ENCODE measurements at places on chromosomes 6 and 20.

DNA sequence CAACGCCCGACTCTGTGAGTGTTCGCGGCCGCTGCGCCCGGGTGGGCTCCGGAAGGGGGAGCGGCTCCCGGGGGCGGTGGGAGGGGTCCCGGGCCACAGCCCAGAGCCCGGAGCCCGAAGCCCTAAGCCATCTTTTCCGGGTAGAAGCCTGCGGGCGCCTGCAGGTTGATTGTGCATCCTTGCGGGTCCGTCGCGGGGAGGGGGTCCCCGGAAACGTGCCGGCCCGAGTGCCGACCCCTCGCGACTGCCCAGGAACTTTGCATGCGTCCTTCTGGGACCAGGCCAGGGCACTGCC lies 413 bp downstream of the PTPRA start:
- DNase-seq = no peak

- no peak for DNase-seq
Observed at GRCh38 chr6:126170433-126170832, 169.5 kb upstream of the CENPW start.

DNA sequence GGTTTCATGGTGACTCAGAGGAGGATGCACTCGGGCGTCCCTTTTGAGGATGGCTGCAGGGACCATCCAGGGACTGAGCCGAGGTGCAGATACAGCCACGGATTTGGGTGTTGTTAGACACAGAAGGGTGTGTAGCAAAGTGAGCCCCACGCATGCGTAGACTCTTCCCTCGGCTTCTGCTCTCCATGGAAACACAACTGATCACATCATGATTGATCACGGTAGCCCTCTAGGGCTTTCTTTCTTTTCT lies 606 bp upstream of the ULBP1 start:
- DNase-seq = no peak

GRCh38 chr20:58605292-58606065 lies 45.6 kb upstream of the STX16 start:
- no peak for DNase-seq

GRCh38 chr20:63060057-63060991 lies 53.6 kb upstream of the BHLHE23 start:
- no peak for DNase-seq

DNA sequence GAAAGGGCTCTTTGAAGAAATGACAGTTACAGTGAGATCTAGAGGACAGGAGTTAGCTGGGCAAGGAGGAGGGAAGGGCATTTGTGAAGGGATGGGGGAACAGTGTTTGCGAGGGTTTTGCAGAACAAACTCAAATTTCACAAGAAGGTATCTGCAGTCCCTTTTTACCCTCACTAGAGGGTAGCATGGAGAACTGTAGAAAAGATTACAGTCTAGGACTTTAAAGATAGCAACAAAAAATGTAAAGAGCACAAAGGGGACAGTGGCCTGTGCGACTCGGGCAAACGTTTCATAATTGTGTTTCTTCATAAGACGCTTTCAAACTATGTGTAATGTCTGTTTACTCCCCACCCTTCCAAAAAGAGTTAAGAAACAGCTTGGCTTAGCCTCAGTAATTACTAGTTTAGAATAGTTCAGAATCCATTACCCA lies 21.2 kb upstream of the ASXL1 start:
- peak; percentile 46 for DNase-seq

DNA sequence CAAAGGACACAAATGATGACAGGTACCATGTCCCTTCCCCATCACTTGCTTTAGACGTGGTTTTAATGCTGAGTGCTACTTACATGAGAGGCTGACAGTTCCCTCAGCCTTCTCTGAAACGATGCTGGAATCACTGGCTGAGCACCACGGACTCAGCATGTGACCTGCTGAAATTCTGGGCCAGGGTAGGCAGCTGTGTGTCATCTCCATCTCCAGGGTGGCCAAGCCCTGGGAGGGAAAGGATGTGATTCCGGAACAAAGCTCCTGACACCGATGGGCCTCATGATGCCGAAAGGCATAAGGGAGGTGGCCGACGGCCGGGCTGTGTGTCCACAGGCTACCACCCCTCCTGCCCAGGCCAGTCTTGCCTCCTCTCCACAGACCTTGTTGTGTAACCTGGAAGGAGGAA lies 184.3 kb upstream of the CST7 start:
- no peak for DNase-seq

- DNase-seq = no peak
Observed at GRCh38 chr20:53895385-53895755, 175.0 kb downstream of the BCAS1 start.

GRCh38 chr6:136551103-136551502 lies 881 bp upstream of the MAP7 start:
- DNase-seq = no peak

DNA sequence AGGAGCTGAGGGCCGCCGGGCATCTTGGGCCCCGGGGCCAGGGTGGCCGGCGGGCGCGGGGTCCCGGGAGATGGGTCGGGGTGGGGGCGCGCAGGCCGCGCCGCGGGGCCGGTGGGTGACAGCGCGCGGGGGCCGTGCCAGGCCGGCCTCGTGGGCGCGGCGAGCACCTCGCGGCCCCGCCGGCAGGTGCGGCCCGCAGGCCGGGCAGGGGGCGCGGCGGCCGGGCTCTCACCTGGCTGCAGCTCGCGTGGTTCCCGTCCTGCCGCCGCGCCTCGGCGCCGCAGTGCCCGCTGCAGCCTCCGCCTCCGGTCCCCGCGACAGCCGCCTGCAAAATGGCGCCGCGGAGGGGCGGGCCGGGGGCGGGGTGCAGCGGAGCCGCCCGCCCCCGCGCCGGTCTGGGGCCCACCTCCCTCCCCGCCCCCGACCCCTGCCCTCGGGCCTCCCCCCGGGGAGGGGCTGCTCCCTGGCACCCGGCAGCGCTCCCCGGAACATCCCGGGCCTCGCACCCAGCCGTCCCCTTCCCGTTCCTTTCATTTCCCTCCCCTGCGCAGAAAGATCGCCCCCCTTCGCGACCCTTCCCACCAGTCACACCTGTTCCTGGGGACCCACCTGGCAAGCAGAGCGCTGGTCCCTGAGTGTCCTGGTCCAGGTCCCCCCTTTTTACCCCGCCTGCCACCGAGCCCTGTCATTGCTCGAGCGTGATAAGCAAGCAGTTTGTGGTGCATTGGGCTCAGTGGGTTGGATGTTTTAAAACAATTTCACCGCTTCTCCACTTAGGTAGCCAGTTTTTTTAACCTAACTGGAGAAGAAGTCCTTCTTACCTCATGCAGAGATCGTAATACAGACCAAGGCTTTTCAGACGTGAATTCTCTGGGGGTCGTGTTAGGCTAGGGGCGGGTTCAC lies at the start of gene SLC23A2:
Gene SLC23A2, minus strand, starts transcription at position 337 of the 903 bp plus-strand sequence. CDS start 68,948 bp downstream, outside the sequence.
- DNase-seq = no peak

GRCh38 chr6:143125455-143125854 lies 64.8 kb downstream of the AIG1 start:
- no peak for DNase-seq

DNA sequence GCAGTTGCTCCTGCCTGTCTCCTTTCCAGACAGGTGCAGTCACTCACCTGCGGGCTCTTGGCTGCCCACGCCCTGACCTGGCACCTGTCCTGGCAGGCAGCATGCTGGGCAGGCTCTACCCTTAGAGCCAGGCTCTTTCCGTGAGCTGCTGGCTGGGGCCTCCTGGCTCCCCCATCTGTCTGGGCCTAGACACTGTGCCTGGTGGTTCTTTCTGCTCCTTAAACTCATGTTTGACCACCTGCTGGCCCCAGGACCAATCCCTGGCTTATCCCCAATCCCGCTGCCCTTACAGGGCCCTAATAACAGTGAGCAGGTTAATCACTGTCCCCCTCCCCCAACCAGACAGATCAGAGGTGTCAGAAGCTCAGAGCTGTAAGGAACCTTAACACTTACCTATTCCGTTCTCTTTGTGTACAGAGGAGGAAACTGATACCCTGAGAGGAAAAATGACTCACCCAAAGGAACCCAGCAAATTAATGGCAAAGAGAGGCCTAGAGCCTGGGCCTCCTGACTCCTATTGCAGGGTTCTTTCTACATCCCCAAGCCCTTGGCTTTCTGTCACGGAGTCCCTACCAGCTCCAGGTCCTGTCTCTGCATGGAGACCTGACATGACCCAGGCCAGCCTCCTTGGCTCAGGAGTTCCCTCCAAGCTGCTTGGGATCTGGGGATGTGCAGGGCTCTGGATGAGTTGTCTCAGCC lies 54.7 kb downstream of the RAB44 start:
- no peak for DNase-seq

DNA sequence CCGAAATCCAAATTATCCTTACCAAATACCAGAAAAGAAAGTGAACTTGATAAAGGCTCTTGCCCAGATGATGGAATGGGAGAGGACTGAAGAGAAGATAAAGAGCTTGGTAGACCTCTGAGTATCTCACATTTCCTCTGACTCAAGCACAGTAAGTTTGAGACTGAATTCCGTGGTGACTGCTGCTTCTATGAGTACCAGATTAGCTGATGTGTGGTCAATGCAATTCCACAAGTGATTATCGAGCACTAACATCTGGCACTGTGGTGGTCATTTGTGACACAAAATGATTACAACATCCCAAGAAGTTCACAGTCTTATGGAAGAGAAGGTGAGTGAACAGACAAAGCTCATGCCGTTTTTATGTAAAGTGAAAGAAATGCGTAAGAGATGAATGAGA lies 2.6 kb upstream of the RPS6KA2 start:
- no peak for DNase-seq

GRCh38 chr20:31922181-31922580 lies 29.7 kb downstream of the PDRG1 start:
- no peak for DNase-seq

GRCh38 chr20:58555078-58555765 lies 40.0 kb upstream of the APCDD1L start:
- DNase-seq = no peak

DNA sequence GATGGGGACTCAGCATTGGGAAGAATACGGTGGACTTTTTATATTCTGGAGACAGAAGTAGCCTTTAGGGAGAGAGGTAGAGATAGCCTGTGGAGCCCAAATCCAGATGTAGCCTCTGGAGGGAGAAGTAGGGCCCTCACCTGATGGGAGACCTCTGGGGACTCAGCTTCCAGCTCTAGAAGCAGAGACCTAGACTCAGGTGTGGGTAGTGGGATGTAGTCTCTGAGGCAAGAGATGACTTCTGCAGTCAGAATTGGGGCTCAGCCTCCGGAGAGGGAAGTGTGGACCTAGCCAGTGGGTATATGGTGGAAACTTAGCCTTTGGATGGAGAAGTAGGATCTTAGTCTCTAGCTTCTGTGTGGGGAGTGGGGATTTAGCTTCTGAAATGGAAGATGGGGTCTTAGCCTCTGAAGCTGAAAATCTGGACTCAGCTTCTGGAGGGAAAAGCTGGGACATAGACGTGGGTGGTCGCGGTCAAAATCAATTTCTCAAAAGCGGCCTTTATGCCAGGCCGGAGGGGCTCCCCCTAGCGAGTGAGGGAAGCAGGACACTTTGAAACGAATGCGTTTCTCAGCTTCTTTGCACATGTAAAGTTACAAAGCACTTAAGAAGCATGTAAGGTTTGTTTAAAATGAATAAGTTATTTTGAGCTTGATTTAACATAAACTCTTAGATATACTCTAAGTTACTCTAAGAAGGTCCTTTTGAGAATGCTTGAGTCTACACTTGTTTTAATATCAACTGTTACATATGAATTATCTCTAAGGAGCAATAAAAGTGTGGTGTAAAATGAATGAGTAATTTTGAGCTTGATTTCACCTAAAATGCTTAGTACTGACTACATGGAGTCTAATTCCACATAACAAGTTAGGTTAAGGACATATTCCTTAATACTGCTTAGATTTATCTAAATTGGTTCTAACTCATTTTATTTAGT lies 12.9 kb upstream of the ZNF343 start:
- no peak for DNase-seq
